ENCODE measurements at places on chromosomes 7 and 10. TPM values are rescaled to one million over a fixed set of nuclear protein-coding genes. Genes with fewer than 3 reads are reported as not detected.

DNA sequence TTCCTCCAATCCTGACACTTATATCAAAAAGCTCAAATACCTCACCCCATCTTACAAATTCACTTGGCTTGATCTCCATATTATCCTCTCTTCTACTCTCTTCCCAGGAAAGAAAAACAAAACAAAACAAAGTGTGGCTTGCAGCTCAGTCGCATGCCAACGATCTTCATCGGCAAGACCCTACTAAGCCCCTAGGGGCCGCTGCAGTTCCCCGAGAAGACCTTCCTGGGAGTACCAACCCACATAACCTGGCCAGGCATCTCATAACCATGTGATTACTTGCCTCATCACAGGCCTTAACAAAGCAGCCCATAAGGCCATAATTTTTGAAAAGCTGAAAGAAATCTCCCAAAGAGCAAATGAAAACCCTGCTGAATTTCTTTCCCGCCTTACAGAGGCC, 103.7 kb downstream of the ZNF92 start:
- H3K4me1 ChIP-seq = peaks cover 2% of the 10 kb centered on the region
- H3K27ac ChIP-seq = no peak overlapping the region
- no peaks in the 10 kb centered on the region for H3K27me3 ChIP-seq
- H3K36me3 ChIP-seq = no peaks in the 10 kb centered on the region
- peak; percentile 91 for DNase-seq

- no peak for DNase-seq
- H3K4me3 ChIP-seq = no peak overlapping the region
- H3K4me1 ChIP-seq = no peaks in the 10 kb centered on the region
- H3K27ac ChIP-seq = no peak overlapping the region
Measured at GRCh38 chr10:107477266-107477665, 312.8 kb upstream of the SORCS1 start.

DNA sequence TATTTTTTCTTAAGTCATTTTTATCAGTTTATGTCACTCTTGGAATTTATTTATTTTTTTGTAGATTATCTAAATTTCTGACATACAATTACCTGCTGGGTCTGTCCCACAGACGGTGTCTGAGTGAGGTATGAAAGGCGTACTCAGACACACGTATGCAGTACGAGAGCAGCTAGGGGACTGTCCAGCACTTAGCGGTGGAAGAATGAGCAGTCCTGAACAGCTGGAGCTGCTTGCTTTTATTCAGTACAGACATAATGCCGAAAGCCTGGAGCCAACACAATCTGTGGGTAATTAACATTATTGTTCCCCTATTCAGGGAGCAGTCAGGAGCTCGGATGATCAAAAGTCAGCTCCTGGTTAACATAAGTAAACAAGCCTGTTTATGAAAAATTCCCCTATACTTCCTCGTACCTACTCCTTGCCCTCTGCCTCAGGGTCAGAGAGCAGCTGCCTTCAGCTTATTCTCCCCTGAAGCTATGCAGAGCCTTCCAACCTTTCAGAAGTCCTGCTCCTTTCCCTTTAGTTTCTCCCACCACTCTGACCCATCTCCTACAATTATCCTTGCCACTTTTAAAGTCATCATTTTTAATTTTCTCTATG, 488.0 kb upstream of the POM121L12 start:
- peak; percentile 4 for DNase-seq
- H3K4me1 ChIP-seq = peaks cover 10% of the 10 kb centered on the region
- H3K27ac ChIP-seq = no peak overlapping the region
- no peaks in the 10 kb centered on the region for H3K36me3 ChIP-seq
- H3K27me3 ChIP-seq = no peaks in the 10 kb centered on the region

DNA sequence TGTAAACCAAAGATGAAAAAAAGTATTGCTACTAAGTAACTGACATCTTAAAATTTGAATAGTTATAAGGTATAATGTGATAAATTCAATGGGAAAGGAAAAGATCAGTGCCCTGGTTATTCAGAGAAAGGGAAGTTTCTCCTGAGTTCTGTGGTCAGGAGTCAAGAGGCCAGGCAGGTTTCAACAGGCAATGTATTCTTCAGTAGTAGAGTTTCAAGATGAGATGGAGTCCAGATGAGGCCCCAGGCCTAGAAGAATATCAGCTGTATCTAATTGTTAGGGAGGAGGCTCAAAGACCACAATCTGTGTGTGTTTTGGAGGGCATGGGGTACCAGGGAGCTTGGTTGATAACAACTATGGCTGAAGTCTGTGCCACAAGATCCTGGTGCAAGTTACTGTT, 101.4 kb upstream of the DLX6 start:
- H3K27ac ChIP-seq = no peak overlapping the region
- DNase-seq = no peak
- H3K4me1 ChIP-seq = no peaks in the 10 kb centered on the region
- no peak overlapping the region for H3K4me3 ChIP-seq
- no peaks in the 10 kb centered on the region for H3K36me3 ChIP-seq

GRCh38 chr7:98984126-98984525, 105.8 kb downstream of the TRRAP start:
- no peak overlapping the region for H3K4me3 ChIP-seq
- H3K36me3 ChIP-seq = peaks cover 50% of the 10 kb centered on the region
- H3K27me3 ChIP-seq = no peaks in the 10 kb centered on the region

The OR2A1 gene
- total RNA-seq = 0.10 TPM

Measured in GM23338 (cell line).